CD4-positive, alpha-beta memory T cell (primary cell): ENCODE measurements at places on chromosomes 1 and 21.
A peak's percentile ranks its signal among the peaks of the same experiment; 100 is the strongest.

- DNase-seq: no peak
These were observed 207.3 kb downstream of the DSCAM start for GRCh38 chr21:40639616-40640194.

GRCh38 chr1:59443310-59443709 is 146.4 kb downstream of the FGGY start:
- no peak for DNase-seq

DNA sequence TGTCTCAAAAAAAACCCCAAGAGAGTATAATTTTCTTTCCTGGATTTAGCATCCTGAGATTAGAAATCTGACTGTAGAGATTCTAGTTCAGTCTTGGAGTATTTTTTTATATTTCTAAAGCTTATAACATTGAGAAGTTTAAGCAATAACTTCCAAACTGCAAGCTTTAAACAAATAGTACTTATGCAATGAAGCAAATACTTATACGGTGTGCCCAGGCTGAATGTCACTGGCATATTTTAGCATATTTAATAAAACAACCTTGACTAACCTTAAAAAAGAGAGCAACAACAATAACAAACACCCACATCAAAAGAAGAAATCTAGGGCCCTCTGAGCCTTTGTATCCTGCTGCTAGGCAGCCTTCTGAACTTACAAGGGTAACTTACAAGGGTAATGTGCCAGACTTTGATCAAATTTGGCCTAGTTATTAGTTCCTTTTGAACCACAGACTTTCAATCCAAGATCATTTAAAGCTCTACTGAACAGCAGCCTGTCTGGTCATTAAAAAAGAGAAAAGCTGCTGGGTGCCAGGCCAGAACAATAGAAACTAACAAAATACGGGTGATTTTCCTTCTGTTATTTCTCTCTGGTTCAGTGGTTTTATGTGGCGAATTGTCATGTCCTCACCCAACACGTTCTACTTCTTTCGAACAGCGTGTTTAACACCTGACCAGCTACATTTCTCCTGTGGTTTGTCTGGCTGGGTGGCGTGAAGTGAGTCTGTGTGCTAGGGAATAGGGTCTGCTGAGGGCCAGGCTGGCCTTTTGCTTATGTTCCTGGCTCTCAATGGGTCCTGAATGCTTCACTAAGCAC is 16.2 kb downstream of the MTOR start:
- peak; percentile 49 for DNase-seq

DNA sequence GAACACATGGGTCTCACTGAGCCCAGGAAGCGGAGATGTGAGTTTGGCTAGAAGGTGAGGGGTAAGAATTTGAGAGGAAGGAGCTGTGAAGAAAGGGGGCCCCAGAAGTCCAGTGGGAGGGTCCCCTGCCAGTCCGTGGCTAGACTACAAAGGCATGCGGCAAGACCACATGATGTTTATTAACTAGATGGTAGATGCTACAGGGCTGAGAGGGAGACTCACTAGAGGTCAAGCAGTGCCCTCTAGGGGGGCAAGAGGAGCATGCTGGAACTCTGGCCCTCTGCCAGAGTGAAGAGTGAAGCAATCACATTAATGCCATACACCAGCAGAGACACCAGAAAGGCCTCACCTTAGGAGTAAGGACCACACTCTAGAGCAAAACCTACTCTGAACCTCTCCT is 12.2 kb downstream of the KIAA0319L start:
- DNase-seq: peak; percentile 68

DNA sequence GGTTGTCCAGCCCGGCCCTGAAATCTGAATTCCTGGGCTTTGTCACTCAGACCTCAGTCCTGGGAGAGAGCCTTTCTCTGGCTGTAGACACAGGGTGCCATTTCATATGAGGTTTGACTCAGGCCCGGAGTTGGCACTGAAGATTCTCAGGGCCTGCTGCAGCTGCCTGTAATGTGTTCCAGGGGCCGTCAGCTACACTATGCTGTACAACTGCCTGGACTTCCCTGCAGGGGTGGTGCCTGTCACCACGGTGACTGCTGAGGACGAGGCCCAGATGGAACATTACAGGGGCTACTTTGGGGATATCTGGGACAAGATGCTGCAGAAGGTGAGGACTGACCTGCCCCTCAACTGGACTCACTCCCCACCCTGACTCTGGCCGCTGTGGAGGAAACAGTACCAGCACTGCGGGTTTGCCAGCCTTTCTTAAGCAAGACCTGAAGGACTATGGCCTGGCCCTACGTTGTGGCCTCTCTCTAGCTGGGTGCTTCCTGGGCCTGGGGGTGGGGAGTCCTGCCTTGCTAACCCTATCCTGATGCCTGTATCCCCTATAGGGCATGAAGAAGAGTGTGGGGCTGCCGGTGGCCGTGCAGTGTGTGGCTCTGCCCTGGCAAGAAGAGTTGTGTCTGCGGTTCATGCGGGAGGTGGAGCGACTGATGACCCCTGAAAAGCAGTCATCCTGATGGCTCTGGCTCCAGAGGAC is 18.9 kb downstream of the FAAH start:
- no peak for DNase-seq

DNA sequence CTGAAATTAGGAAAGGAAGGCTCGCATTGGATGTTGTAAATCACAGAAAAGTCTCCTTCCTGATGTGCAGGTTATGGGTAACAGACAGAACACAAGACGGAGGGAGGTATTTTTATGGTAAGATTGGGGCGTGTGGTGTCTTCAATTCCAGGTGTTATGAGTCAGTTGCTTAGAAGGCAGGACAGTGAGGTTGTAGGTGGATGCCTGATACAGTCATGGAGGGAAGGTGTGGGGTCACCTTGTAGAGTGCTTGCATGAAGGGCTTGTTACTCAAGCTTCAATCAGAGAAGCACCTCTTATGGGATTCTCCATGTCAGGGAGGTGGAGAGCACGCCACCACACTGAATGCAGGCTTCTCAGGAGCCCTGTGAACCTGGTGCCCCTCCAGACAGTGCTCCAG is 63.1 kb downstream of the C1orf21 start:
- no peak for DNase-seq

DNA sequence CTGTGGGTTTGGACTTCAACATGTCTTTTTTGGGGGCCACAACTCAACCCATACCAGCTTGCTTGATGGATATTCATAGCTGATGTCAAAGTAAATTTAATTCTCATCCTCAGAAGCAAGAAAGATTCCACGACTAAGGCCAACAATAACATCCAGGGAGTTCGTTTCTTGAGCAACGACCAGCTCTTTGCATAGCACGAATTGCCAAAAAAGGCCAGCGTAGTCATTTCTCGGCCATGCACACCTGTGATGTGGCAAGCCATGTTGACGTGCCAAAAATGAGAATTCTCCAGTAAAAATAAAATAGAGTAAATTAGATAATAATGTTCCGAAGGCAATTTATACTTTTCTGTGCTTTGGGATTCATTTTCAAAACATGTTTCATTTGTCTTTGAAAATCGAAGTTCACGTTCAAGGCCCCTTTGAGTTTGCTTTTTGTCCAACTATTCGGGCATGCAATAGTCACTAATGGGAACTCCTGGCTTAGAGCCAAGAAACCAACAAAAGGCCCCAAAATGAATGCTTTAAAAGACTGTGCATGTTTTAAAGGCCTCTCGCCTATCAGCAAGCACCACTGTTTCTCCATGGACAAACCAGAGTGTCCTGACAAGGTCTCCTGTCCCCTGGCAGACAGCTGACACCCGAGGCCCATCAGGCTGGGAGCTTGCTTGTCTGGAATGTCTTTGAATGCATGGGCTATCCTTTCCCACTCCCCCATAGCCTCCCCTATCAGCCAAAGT is 14.4 kb upstream of the IGSF5 start:
- no peak for DNase-seq

DNA sequence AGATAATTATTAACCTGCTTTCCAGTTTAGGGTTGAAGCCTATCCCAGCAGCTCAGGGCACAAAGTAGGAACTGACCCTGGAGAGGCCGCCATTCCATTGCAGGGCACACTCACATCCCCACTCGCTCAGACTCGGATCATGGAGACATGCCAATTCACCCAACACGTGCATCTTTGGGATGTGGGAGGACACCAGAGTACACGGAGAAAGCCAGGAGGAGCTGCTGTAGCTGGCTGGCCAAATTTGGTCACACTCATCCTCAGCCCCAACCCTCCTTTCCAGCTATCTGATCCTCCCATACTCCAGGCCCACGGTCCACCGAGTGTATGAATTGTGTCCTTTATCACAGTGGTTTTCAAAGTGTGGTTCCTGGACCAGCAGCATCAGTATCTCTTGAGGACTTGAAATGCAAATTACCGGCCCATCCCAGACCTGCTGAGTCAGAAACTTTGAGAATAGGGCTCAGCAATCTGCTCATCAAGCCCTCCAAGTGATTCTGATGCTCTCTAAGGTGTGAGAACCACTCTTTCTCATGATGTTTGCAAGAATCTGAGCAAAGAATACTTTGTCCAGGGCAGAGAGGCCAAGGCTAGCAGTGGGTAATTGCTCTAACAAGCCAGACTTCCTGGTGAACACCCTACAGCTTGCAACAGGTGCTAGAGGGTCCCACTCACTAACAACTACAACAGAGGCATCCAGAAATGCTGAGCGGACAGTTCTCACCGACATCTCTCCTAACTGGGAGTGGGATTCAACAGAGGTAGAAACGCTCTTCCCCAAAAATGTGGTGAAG is 26.3 kb downstream of the IER5 start:
- no peak for DNase-seq

DNA sequence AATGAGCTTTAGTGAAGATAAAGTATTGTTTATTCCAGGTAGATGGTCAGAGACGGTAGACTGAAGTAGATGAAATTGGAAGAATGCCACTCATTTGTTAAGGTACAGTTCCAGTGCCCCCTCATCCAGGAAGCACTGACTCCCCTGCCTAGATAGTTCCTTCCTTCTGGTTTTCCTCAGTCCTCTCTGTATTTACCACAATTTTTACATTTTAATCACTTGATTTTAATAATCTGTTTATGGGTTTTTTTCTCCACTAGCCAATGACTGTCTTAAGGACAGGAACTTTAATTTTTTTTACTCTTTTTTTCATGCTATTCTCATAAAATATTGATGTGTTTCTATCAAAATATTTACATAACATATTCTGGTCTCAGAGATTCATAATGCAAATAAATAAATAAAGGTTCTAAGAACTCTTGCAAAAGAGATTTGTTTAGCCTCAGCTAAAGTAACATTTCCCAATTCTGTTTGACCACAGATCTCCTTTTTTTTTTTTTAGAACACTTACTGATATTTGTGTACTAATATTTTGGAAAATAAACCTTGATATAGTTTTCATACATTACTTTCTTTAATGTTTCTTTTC is 651.6 kb downstream of the PLPP3 start:
- DNase-seq: no peak

- DNase-seq: no peak
These were observed 6.4 kb downstream of the LAMC1 start for GRCh38 chr1:183029591-183030000.

GRCh38 chr1:230282157-230282556 is 144.0 kb downstream of the PGBD5 start:
- no peak for DNase-seq

DNA sequence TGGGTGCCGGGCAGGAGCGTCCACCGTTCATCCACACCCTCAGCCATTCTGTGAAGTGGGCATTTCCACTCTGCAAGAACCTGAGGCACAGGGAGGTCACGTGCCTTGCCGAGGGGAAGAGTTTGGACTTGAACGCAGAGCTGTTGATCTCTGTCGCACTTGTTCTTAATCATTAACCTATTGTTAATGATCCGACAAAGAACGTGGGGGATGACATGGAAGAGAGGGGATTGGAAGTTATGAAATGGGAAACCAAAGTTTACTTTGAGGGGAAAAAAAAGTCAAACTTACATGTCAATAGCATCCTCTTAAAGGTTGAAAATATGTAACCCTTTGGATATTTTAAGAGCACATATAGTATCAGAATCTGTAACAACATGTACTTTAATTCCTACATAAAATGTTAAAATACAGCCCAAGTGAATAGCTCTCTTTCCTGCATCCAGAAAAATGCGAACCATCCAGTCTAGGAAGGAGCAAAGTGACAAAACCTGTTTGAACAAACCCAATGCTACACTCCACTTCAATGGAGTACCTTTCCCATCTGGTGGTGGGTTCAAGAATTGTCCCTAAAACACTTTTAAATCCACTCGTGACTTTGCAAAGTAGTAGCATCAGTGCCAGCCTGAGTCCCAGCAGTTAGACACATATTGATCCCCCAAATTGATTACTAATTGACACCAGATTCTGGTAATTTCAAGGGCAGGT is 75.5 kb downstream of the SETD4 start:
- DNase-seq: no peak

DNA sequence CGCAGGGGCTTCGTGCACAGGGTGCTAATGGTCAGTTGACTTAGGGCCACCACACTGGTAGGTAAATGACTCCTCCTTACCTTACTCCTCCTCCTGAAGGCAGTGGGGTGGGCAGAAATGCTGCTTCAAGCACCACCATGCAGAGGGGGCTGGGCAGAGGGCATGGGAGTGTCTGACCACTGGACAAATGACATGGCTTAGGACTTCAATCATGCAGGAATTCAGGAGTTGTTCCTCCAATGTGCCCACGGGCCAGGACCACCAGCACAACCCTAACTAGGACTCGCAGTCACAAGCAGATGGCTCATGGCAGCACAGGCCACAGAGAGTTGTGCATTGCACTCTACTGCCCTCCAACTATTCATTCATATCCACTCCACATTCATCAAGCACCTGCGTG is 65.7 kb downstream of the KCND3 start:
- no peak for DNase-seq

- DNase-seq: no peak
These were observed 14.4 kb downstream of the FHAD1 start for GRCh38 chr1:15261155-15262002.

DNA sequence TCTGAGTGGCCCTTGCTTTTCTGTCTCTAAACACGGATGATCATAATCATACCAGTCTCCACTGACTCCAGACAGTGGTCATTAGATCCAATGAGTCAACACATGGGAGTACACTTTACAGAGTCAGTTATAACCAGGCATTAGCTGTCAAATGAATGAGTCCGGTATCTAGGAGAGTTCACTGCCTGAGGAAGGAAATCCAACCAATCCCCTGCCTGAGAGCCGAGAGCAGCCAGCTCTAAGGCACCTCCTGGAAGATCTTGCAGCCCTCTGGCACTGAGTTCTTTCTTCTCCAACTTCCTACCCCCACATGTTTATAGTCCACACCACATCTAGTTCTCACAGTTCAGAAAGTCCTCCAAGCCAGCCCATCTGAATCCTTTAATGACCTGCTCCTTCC is 29.4 kb upstream of the RBM15 start:
- DNase-seq: no peak

DNA sequence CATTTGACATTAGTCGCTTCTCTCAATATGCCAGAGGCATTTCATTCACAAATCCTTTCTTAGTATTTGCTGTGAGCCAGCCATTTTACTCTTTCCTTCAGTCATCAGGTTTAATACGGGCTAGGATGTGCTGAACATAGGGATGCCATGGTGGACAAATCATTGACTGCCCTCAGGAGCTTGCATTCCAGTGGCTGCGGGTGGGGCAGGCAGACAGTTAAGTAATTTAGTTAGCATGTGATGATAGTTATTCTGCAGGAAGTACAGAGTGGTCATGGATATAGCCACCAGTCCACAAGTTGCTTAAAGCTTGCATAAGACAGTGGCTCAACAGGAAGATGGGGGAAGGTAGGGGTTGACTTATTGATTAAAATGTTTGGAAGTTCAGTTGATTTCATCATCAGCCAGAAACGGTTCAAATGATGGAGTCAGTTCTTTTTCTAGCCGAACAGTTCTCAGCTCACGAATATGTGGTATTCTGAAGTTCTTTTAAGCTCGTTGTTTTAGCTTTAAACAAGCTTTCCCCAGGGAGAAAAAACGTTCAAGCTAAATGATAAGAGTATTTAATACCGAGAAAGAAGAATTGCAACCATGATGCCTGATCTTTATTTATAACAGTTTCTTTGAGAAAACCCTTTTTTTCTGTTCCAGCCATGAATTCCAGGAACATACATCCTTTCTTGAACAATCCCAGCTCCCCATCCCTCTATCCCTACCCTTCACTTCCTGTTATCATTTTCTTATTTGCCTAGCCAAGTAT is 1.4 kb downstream of the SLC22A15 start:
- no peak for DNase-seq
